ENCODE measurements at places on chromosomes 7 and 10. TPM values are rescaled to one million over a fixed set of nuclear protein-coding genes. Genes with fewer than 3 reads are reported as not detected.

GRCh38 chr7:131499801-131500200 lies 56.6 kb downstream of the PODXL start:
- DNase-seq, result no peak
- H3K27me3 ChIP-seq, result peaks cover 3% of the 10 kb centered on the region
- peaks cover 52% of the 10 kb centered on the region for H3K4me1 ChIP-seq
- H3K27ac ChIP-seq, result no peak overlapping the region

- H3K4me3 ChIP-seq, result no peak overlapping the region
- peaks cover 2% of the 10 kb centered on the region for H3K27me3 ChIP-seq
- no peaks in the 10 kb centered on the region for H3K36me3 ChIP-seq
- no peak overlapping the region for H3K27ac ChIP-seq
Measured at GRCh38 chr7:51430480-51431086, 114.0 kb upstream of the COBL start.

DNA sequence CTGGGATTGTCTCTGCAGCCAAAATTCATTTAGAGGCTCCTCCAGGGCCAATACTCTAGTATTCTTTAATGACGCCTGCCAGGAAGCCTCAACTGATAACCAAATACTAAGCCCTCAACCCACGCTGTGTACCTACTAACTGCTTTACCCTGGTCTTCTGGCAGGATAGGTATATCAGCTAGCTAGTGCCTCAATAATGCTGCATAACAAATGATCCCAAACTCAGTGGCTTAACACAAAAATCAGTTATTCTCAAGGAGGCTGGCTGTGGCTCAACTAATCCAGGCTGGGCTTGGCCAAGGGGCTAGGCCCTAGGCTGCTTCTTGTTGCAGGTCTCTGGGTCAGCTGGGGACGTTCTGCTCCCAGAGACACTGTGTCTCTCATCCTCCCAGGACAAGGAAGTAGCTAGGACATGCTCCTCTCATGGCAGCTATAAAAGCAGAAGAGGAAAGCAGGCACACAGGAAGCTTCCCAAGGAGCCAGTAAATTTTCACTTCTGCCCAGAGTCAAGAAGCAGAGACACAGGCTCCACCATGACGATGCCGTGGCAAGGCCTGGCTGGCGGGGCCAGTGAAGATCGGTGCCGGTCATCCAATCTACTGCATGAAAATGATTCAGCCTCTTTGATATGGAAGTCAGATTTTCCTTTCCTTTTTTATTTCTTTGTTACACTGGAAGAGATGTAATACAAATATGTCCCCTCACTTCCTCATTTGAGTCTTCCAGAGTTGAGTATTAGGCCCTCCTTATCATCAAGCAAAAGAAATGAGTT lies 28.6 kb upstream of the COL13A1 start:
- H3K4me3 ChIP-seq, result no peak overlapping the region
- H3K27me3 ChIP-seq, result peaks cover 31% of the 10 kb centered on the region
- no peaks in the 10 kb centered on the region for H3K36me3 ChIP-seq
- H3K27ac ChIP-seq, result no peak overlapping the region
- H3K4me1 ChIP-seq, result peaks cover 19% of the 10 kb centered on the region

DNA sequence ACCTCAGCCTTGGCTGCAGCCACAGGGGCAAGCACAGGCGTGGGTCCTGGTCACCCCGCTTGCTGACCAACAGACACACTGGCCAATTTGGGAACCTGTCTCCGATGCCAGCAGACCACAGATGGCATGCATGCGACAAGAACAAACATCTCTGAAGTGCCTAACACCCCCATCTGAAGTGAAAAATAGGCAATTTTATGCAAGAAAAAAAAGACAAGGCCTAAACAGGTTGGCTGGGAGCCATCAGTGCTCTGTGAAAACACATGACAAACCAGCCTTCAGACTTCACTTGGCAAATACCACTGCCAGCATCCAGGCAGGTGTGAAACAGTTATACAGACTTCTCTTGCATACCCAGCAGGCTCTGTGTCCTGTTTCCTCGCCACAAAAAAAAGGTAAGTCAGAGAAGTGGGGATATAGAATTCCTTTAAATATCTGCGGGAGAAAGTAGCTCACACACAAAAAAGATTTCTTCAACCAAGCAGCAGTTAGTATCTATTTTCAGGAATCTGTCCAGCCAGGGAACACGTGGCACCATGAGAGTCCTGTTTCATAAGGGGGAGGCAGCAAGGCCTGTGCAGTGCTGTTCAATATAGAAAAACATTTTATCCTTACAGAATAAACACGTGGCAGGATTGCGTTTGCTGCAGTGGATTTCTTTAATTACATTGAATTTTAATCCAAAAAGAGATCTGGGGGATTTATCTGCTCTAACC lies 293.4 kb upstream of the MKLN1 start:
- no peak for DNase-seq
- peak overlapping the region; percentile 2 for H3K27ac ChIP-seq
- H3K4me3 ChIP-seq, result no peak overlapping the region

GRCh38 chr10:34722404-34722803 lies 92.7 kb downstream of the PARD3 start:
- H3K4me3 ChIP-seq, result no peak overlapping the region
- H3K27ac ChIP-seq, result no peak overlapping the region
- H3K27me3 ChIP-seq, result no peaks in the 10 kb centered on the region
- DNase-seq, result no peak
- peaks cover 62% of the 10 kb centered on the region for H3K4me1 ChIP-seq
- no peaks in the 10 kb centered on the region for H3K36me3 ChIP-seq

DNA sequence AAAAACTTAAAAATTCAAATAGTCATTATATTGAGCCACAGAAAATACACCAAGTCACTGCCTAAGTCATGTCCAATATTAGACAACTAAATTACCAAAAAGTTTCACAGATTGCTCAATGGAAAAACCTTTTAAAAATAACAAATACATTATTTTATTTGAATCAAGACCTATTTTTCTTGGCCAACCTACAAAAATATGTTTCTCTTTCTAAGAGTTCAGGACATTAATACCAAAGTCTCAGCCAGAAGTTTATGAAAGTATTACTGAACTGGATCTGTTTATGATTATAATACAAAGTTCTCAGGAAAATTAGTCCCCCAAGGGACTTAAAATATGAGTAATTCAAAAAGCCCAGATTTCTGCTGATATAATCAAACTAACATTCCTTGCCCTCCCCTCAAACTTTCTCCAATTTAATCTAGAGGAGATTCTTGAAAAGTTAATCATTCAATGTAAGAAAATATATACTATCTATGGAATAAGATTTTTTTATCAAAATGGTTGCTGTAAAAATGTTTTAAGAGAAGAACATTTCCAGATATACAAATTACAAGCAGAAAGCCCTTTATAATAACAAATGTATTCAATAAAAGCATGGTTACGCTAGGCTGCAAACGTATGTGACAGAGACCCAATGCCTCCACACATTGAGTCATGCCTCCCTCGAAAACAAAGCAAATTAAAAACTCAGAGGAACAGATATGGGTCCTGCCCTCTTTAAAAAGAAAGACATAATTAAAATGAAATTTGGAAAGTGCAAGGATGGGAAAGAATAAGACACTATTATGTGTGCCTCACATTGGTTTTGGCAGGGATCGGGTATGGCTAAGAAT lies 381.6 kb downstream of the PARD3 start:
- no peaks in the 10 kb centered on the region for H3K36me3 ChIP-seq
- H3K4me3 ChIP-seq, result peak overlapping the region; percentile 45
- H3K4me1 ChIP-seq, result peaks cover 37% of the 10 kb centered on the region
- no peaks in the 10 kb centered on the region for H3K27me3 ChIP-seq

GRCh38 chr7:81664304-81664703 lies 105.5 kb downstream of the HGF start:
- H3K27me3 ChIP-seq, result no peaks in the 10 kb centered on the region
- no peaks in the 10 kb centered on the region for H3K36me3 ChIP-seq
- H3K4me3 ChIP-seq, result no peak overlapping the region
- H3K27ac ChIP-seq, result no peak overlapping the region

GRCh38 chr10:4063717-4064116 lies 278.7 kb upstream of the KLF6 start:
- no peaks in the 10 kb centered on the region for H3K36me3 ChIP-seq
- peaks cover 26% of the 10 kb centered on the region for H3K4me1 ChIP-seq
- no peak overlapping the region for H3K27ac ChIP-seq
- no peak for DNase-seq

DNA sequence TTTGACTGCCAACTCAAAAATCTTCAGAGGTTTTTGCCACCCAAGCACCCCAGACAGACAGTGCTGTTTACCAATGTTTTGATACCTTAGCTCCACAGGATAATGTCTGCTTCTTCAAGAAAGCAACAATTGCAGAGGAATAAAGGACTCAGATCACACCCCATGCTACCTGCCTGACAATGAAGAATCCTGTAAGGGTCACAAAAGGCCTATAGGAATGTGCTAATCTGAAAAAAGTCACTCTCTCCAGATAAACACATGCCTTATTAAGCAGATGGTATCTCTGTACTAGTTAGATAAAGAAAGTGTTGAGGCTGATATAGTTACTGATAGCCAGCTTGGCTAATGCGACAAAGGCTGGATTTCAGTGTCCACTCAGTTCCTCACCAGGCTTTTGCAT lies 1076.7 kb upstream of the SORCS1 start:
- no peaks in the 10 kb centered on the region for H3K4me1 ChIP-seq
- H3K36me3 ChIP-seq, result no peaks in the 10 kb centered on the region
- H3K27ac ChIP-seq, result no peak overlapping the region
- DNase-seq, result no peak

DNA sequence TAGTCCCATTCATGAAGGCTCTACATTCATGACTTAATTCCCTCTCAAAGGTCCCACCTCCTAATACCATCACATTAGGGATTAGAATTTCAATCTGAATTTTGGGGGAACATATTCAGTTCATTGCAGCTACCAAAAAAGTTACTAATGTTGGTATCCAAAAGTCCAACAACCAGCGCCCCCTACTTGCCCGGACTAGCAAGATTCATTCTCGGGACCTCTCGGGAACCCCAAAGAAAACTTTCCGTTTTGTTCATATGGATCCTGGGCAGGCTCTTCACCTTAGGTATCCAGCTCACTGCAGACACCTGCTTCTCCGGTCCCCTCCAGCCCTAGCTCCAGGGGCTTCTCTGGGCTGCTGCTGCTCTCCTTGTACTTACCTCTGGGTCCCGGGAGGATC lies 8.9 kb upstream of the GRK5 start:
- peak overlapping the region; percentile 62 for H3K27ac ChIP-seq
- no peak for DNase-seq
- peaks cover 31% of the 10 kb centered on the region for H3K4me1 ChIP-seq
- peaks cover 11% of the 10 kb centered on the region for H3K27me3 ChIP-seq
- no peak overlapping the region for H3K4me3 ChIP-seq
- no peaks in the 10 kb centered on the region for H3K36me3 ChIP-seq

DNA sequence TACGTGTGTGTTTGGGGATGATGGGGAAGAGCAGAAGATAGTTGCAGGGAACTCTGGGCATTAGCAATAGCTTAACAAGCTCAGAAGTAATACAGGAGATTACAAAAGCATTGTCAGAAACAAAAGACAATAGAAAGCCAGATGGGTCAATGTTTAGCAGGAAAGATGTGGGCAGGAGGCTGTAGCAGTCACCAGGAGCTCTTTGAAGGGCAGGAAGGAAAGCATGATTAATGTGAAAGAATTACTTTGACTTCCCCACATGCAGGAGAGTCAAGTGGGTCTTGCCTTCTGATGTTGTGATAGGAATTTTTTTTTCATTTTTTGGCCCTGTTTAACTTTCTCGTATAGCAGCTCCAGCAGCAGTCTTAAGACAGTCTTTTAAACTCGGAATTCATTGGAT lies 6.0 kb upstream of the SMNDC1 start:
- peaks cover 45% of the 10 kb centered on the region for H3K4me1 ChIP-seq
- no peak for DNase-seq
- H3K27me3 ChIP-seq, result no peaks in the 10 kb centered on the region
- H3K4me3 ChIP-seq, result no peak overlapping the region
- H3K36me3 ChIP-seq, result no peaks in the 10 kb centered on the region

- peaks cover 19% of the 10 kb centered on the region for H3K4me1 ChIP-seq
- H3K4me3 ChIP-seq, result no peak overlapping the region
- no peaks in the 10 kb centered on the region for H3K36me3 ChIP-seq
- H3K27me3 ChIP-seq, result no peaks in the 10 kb centered on the region
- H3K27ac ChIP-seq, result no peak overlapping the region
Measured at GRCh38 chr7:90587766-90588165, 8.4 kb upstream of the CDK14 start.

- H3K27me3 ChIP-seq, result peaks cover 7% of the 10 kb centered on the region
- DNase-seq, result no peak
- no peaks in the 10 kb centered on the region for H3K36me3 ChIP-seq
- H3K4me1 ChIP-seq, result no peaks in the 10 kb centered on the region
- no peak overlapping the region for H3K27ac ChIP-seq
Measured at GRCh38 chr7:111667488-111667887, 105.2 kb upstream of the IMMP2L start.

GRCh38 chr10:98478430-98479222 lies 31.9 kb upstream of the HPS1 start:
- H3K27ac ChIP-seq, result peak overlapping the region; percentile 83
- no peak overlapping the region for H3K4me3 ChIP-seq
- DNase-seq, result peak; percentile 42

DNA sequence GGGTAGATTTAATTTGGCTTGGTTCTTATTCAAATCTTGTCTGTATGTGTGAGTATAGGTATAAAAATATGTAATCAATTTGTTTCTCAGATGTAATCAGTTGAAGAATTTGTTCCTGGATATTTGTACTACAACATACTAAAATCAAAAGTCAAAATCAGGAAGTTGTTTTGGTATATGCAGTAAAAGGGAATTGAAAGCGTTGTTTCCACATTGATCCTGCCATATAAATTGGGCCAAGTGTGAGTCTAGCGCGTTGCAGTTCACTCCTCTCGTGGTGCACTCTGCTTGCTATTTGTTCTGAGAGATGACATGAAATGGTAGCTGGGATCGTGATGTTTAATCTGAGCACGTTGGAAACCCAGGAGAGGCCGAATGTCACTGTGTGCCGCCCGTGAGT lies 55.9 kb downstream of the SHH start:
- no peak overlapping the region for H3K27ac ChIP-seq
- peaks cover 5% of the 10 kb centered on the region for H3K27me3 ChIP-seq
- peaks cover 18% of the 10 kb centered on the region for H3K4me1 ChIP-seq
- DNase-seq, result no peak
- H3K4me3 ChIP-seq, result no peak overlapping the region

DNA sequence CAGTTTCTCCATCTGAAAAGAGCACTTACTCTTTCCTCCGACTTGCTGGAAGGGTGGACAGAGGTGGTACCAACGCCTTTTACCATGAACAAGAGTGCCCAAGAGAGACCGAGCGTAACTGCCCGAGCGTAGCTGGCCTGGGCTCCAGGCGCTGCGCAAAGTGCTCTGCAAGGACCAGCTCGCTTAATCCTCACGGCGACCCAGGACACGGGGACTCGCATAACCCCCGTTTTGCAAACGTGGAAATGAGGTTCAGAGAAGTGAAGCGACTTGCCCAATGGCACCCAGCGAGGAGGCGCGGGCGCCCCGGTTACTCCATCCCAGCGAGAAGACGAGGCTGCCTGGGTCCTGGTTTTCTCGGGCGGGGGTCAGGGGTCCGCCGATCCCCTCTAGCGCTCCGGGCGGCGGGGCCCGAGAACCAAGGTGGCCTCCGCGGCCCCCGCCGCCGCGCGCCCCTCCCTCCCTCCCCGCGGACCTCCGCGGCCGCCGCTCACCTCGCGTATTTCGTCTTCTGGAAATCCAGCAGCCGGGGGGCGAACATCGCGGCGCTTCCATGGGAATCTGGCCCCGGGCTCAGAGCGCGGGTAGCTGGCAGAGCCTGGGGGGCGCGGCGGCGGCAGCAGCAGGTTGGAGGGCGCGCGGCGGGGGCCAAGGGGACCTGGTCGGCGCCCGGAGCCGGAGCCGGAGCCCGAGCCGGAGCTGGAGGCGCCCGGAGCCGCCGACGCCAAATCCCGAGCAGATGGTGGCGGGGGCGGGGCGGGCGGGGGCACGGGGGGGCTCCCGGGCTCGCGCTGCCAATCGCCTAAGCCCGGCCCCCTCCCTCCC lies at the start of gene MMD2:
MMD2 (minus strand) TSS at position 711 of the 825 bp plus-strand sequence; CDS start at position 541, 170 bp downstream.
- H3K27me3 ChIP-seq, result peaks cover 35% of the 10 kb centered on the region
- no peaks in the 10 kb centered on the region for H3K36me3 ChIP-seq
- no peaks in the 10 kb centered on the region for H3K4me1 ChIP-seq
- H3K27ac ChIP-seq, result no peak within 1 kb of the TSS
- no peak for DNase-seq
- H3K4me3 ChIP-seq, result no peak within 1 kb of the TSS

DGKI gene
- total RNA-seq, result 1.4 TPM

PRDX3 gene
- total RNA-seq, result 156 TPM

ZDHHC16 gene
- total RNA-seq, result 60.9 TPM
